ENCODE measurements at places on chromosomes 1 and 21.

GRCh38 chr1:156887734-156888133 is 5.8 kb upstream of the PEAR1 start:
- DNase-seq = no peak

- DNase-seq = no peak
These were observed 47.2 kb downstream of the CAPN9 start for GRCh38 chr1:230794431-230794830.

- no peak for DNase-seq
These were observed 27.8 kb downstream of the ECE1 start for GRCh38 chr1:21262293-21263051.

- no peak for DNase-seq
These were observed 60.8 kb upstream of the PRKACB start for GRCh38 chr1:84083307-84083706.

DNA sequence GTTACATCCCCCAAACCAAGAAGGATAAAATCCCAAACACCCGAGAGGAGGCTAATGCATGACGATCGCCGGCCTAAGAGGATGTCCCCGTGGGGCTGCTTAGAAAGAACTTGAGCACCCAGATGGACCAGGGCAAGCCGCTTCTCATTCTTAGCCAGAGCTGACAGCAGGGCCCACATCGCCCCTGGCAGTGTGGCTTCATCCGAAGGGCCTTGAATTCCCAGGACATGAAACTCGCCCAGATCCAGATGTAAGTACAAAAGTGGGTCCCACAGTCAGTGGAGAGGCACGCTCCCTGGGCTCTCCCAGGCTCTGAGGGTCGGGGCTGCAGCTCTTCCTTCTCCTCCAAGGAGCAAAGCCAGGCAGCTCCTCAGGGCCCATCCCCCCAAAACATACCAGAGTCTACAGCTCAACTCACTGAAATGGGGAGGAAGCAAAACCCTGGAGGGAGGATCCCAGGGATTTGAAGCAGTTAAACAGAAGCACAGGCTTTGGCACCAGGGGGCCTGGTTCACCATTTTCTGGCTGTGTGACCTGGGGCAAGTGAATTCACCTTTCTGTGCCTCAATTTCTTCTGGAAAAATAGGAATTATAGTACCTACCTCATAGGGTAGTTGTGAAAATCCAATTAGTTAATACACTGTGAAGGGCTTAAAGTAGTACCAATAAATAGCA is 85.6 kb downstream of the MAN1C1 start:
- no peak for DNase-seq

GRCh38 chr1:243973169-243973568 is 77.9 kb upstream of the ZBTB18 start:
- no peak for DNase-seq

GRCh38 chr1:51305371-51305823 is 25.0 kb downstream of the TTC39A start:
- no peak for DNase-seq

- DNase-seq = no peak
These were observed 49.6 kb downstream of the GRIK3 start for GRCh38 chr1:36984675-36985074.

GRCh38 chr1:160838888-160839287 is 23.8 kb downstream of the CD244 start:
- DNase-seq = no peak

GRCh38 chr1:243620096-243620495 is 229.9 kb downstream of the AKT3 start:
- no peak for DNase-seq

GRCh38 chr21:37294679-37295078 is 27.5 kb upstream of the VPS26C start:
- DNase-seq = no peak

GRCh38 chr1:201675143-201675542 is 136.2 kb downstream of the NAV1 start:
- no peak for DNase-seq

DNA sequence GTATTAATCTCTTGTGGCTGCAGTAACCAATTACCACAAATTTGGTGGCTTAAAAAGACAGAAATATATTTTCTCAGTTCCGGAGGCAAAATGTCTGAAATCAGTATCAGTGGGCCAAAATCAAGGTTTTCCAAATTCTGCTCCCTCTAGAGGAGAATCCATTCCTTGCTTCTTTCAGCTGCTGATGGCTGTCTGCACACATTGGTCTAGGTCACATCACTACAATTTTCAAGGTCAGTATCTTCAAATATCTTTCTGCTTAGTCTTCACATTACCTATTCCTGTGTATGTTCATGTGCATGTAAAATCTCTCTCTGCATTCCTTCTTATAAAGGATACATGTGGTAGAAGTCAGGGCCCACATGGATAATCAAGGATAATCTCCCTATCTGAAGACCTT is 999.4 kb downstream of the KCNT2 start:
- no peak for DNase-seq

GRCh38 chr1:245528258-245528635 is 373.5 kb downstream of the KIF26B start:
- no peak for DNase-seq

DNA sequence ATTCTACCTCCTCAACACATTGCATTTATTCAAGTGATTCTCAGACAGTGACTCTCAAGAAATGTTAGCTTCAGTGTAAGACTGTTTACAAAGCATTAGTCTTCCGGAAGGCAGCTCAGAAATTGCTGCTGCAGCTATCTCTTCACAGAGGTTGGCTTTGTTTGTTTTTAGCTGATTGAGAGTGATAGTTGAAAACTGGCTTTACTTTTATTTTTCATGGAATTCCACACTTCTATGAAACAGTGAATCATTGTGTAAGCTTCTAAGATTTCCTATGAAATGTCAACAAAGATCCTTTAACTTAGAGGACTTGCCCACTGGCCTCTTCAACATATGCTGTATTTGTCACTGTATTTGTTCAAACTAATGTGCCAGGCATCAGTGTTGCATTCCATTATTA is 121.3 kb downstream of the TNNI3K start:
- no peak for DNase-seq

GRCh38 chr1:69377507-69377906 is 190.2 kb upstream of the LRRC7 start:
- DNase-seq = no peak

DNA sequence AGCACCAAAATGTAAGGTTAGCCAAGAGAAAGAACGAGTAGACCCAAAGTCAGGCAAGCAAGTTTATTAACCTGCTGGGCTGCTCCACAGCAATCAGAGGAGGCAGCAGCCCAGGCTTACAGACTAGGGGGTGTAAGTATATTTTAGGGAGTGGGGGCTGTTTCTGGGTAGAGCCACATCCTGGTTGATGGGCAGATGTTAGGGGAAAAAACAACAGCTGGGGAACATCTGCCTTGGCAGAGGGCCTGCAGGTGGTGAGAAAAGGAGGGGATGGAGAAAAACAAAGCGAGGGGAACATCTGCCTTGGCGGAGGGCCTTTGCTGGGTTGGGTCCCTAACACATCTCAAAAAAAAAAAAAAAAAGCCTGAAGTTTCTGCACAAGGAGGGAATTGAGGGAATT is 9.7 kb upstream of the ZBTB48 start:
- DNase-seq = no peak

GRCh38 chr1:36919491-36920145 is 114.7 kb downstream of the GRIK3 start:
- DNase-seq = no peak

DNA sequence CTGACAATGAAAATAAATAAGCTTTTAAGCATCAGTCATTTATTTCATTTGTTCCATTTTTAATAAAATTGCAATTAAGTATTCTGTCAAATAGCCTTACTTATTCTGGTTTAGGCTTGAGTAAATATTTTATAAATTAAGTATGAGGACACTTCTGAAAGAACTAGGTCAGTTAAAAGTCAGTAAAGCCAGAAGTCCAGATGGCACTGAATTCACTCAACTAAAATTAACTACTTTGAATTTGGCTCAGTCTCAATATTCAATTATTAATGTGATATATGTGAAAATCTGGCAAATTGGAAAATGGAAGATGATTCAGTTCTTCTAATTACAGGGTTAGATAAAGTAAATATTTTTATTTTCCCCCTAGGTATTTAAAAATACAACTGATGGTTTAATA is 174.2 kb downstream of the BRINP3 start:
- DNase-seq = no peak

GRCh38 chr1:59026472-59026948 is 242.7 kb upstream of the JUN start:
- DNase-seq = no peak

DNA sequence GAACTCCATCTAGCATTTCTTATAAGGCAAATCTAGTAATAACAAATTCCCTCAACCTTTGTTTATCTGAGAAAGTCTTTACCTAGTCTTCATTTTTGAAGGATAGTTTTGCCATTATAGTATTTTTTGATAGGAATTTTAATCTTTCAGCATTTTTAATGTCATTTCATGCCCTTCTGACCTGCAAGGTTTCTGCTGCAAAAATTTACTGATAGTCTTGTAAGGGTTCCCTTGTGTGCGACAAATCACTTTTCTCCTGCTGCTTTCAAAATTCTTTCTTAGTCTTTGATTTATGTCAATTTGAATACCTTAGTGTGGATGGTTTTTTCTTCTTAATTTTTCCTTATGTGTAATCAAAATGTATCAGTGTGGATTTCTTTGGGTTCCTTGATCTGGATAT is 297.5 kb upstream of the FAM78B start:
- no peak for DNase-seq

GRCh38 chr1:195082183-195082582 is 1526.1 kb downstream of the KCNT2 start:
- no peak for DNase-seq

DNA sequence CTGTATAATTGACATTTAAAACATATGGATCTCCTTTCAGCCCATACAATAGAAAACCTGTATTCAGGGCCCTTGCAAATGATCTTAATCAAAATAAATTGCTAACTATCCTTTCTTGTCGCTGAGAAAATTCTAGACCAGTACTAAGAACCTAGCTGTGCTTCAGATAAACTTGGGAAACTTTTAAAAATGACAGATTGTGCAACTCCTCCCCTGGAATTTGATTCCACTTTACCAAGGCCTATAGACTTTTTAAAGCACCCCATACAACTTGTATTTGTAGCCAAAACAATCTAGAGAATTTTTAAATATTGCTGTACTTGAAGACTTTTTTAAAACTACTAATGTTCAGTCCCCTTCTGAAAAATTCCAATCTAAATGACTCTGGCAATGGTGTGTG is 51.6 kb downstream of the ZNF644 start:
- no peak for DNase-seq

- no peak for DNase-seq
These were observed 28.2 kb downstream of the NAV1 start for GRCh38 chr1:201566933-201567801.

DNA sequence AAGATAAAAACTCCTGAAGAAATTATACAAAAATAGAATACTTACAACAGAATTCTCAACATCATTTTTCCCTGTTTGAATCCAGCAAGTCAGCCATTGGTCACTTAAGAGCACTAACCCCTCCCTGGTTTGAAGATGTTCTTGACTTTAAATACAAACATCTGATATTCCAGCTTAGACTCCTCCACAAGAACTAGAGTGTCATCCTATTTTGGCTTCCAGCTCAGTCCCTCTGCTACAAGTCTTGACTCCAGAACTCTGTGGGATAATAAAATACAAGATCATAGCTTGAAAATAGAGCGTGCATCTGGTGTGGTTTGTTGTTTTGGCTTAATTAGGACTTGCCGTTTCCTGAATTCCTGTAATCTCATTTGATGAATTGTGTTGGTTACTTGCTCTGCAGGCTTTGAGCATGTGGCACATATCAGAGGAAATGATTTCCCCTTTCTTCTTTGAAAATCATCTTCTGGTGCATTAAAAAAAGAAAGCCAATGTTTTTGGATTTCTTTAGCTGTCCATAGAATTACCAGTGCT is 63.7 kb upstream of the DPT start:
- no peak for DNase-seq

DNA sequence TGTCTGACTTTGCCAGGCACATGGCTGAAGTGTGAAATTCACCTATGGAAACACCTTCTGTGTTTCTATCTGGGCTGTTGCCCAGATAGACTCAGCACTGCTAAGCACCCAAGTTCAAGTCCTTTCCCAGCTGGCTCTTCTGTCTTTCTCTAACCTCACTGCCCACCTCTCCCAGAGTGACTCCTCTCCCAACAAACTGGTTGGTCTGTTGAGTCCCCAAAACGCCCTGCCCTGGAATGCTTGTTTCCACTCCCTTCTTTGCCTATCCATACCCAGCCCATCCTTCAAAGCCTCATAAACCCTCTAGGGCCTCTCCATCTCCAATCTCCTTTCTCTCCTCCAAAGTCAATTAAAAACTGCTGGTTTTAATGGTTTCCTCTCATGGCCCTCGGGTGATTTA is 15.6 kb downstream of the PLXNA2 start:
- DNase-seq = no peak

GRCh38 chr1:44569491-44569890 is 104.8 kb downstream of the TMEM53 start:
- no peak for DNase-seq

- DNase-seq = no peak
These were observed 6.4 kb upstream of the MMEL1 start for GRCh38 chr1:2639203-2639602.

DNA sequence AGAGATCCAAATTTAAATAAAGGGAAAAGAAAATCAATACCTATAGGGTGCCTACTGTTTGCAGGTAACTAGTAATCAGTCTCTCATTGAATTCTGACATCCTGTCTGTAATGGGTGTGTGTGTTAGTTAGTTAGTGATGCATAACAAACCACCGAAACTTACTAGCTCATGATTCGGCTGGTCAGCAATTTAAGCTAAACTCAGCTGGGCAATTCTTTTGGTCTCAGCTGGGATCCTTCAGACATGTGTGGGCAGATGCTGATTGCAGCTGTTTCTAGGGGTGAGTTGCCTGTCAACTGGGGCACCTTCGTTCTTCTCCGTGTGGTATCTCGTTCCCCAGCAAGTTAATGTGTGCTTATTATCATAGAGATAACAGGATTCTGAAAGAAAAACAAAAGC is 40.2 kb upstream of the ZNF124 start:
- DNase-seq = no peak

- no peak for DNase-seq
These were observed 35.2 kb upstream of the AK4 start for GRCh38 chr1:65112811-65113210.

GRCh38 chr1:64861611-64862010 is 104.7 kb downstream of the JAK1 start:
- no peak for DNase-seq

DNA sequence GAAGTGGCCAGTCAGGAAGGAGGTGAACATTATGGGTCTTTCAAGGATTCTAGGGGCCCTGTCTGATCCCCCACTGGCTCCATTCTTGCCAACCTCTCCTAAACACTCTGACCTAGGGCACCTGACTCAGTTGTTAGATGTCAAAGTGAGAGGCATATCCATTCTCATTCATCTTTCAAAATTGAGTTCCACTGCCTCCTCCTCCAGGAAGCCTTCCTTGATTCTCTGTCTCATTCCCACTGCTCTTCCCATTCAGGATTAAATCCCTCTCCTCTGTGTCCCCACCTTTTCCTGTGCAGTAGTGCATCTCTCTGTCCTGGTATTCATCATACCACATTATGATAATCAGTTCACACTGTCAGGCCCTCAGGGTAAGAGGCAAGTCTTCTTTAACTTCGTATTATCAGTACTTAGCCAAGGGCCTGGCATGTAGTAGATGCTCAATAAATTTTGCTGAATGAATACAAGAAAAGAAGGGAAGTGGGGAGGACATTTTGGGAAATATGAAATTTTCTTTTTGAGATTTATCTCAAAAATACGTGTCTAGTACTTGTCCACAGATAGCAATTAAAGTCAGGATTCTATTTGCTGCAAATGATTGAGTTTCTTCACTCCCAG is 61.8 kb upstream of the ITPKB start:
- no peak for DNase-seq

- DNase-seq = no peak
These were observed 30.0 kb downstream of the IARS2 start for GRCh38 chr1:220123889-220124288.
